ENCODE measurements at places on chromosomes 12 and 14.

DNA sequence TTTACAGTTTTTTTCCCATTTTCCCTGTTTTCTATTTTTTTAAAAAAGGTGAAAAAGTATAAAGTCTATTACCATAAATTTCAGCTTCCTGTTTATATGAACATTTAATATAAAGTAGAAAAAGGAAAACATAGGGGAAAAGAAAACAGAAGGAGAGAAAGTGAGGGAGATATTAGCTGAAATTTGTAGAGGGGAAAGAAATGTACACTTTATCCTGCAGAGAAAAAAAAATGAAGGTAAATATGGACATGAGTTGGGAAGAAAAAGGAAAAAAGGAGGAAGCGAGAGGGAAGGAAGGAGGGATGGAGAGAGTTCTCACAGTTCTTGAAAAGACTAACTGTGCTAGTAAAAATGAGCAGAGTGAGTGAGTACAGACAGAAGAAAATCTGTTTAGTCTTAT lies 91.6 kb upstream of the BTG1 start:
- DNase-seq: no peak

- DNase-seq: no peak
Observed at GRCh38 chr14:40936861-40937260, 669.8 kb upstream of the LRFN5 start.

GRCh38 chr12:10512798-10513197 lies 7.1 kb downstream of the EIF2S3B start:
- DNase-seq: no peak

- DNase-seq: peak; percentile 71
Observed at GRCh38 chr12:121036810-121037326, 2.2 kb downstream of the OASL start.

DNA sequence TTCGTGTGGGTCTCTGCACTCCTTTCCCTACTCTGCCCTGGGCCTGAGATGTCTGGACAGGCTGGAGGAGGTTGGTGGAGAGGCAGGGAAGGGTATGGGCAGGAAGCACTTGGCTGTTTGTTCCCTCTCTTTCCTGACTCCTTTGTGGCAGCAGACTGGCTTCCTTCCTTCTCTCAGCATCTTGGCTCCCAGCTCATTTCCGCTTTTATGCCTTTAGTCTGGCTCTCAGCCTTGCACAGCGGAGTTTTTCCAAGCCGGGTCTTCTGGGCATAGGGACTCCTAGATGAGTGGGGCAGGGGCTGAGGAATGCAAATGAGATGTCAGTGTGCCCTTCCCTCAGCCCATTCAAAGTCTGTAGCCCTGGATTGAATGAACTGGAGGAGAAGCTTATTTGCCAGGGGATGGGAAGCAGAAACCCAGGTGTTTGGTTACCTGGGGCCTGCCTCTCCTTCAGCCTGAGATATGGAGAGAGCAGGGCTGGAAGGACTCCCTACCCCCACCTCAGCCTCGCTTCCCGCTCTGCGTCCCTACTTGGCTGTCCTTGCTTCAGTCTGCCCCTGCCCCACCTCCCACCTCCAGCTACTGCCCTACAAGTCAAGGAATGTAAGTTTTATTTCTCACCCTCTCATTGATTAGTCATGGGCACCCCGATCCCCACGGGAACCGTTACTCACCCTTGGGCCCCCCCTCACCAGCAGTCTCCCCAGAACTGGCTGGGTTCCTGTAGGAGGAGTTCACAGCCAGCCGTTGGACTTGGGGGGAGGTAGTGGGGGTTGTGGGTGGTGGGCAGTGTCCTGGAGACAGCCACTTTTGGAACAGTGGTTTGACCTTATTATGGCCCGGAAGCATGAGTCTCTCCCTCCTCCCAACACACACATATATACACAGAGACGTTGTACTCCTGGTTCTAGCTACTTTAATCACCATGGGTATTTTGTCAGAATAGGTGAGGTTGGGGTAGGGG lies 9.3 kb upstream of the ITGA5 start:
- peak; percentile 86 for DNase-seq

DNA sequence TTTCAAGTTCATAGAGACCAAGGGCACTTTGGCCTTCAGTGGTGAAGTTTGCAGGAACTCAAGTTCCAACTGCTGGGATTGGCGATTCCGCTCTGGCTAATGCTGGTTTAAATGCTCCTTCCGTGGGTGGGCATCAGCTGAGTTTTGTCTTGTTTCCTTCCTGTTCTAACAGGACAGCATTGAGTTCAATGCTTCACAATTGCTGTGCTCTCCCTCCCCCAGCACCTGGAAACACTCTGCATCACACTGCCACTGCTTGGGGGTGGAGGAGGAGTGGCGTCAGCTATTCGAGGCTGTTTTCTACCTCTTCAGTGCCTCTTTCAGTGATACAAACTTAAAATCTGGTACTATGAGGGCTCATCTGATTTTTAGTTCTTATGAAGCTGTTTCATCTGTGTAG lies 634.9 kb downstream of the FSCB start:
- DNase-seq: no peak

DNA sequence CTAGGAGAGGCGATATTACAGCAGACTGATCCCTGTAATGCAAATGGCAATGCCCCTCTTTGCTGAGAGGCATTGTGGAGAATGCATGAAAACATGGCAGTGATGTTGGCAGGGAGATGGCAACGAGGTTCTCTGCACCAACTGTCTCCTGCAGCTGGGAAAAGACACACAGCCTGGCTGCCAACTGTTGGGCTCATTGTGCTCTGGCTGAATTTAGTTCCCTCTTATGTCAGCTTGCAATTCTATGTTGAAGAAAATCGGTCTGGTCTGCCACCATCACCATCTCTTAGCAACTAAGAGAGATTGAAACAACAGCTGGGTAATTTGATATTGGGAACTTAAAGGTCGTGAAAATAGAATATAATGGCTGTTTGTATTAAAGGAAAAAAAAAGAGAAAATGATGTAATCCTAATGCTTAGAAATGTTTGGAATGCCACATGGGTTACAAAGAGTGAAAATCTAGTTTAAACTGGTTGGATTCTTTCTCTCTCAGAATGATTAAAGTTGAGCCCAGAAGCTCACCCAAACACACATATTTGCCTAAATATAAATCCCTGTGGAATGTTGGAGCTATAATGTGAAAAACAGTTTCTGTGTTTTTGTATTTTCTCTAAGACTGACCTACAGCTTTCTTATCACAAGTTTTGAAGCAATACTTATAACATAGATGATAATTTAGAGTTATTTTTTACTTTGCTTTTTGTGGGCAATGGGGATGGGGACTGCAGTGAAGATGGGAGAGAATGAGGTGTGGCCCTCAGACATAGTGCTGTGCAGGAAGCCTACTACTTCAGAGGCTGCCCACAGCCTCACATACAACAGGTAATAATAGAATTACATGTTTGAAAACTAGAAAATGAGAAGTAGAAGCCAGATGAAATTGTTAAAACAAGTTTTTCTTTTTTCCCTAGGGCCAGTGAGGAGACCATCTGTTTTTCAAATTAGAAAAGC lies 143.7 kb downstream of the AKAP6 start:
- DNase-seq: peak; percentile 89

DNA sequence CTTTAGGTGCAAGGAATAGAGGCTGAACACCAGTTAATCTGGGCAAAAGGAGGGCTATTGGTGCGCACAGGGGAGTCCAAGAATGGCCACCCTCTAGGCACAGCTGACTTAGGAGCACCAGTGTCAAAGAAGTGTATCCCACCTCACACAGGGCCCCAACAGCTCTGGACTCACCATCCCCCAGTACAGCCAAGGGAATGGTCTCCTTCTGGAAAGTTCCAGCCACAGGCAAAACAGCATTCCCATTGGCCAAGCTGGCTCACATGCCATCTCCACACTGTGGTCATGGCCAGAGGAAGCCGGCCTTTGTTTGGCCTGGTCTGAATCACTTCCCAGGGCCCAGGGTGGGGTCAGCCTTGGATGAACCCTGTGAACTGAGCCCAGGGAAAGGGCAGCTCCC lies 120.1 kb downstream of the DICER1 start:
- no peak for DNase-seq

GRCh38 chr12:94122591-94122990 lies 25.8 kb upstream of the PLXNC1 start:
- no peak for DNase-seq

- DNase-seq: peak; percentile 93
Observed at GRCh38 chr12:104263580-104264358, 39.8 kb upstream of the EID3 start.
